ENCODE measurements at places on chromosomes 12 and 14.

DNA sequence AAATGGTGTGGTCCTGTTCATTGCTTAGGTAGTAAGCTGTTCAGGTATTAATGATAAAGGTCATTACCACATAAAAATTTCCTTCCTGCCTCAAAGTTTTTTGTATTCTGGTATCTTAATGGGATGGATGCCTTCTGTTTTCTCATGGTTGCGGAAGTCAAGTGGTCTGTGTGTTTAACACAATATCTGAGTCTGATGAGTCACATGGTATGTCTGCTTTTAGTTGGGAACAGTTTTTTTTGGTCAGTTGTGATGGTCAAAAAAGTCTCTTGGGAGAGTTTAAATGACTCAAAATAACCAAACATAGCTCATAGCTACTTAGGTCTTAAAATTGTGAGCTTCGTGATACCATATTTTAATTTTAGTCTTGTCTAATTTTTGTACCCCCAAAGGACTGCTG, 40.7 kb downstream of the STK38L start:
- no peak for DNase-seq

- DNase-seq, result no peak
These were observed 440.1 kb upstream of the CCDC196 start for GRCh38 chr14:66046035-66046434.

- no peak for DNase-seq
These were observed 324.5 kb downstream of the MED13L start for GRCh38 chr12:115953031-115953430.

DNA sequence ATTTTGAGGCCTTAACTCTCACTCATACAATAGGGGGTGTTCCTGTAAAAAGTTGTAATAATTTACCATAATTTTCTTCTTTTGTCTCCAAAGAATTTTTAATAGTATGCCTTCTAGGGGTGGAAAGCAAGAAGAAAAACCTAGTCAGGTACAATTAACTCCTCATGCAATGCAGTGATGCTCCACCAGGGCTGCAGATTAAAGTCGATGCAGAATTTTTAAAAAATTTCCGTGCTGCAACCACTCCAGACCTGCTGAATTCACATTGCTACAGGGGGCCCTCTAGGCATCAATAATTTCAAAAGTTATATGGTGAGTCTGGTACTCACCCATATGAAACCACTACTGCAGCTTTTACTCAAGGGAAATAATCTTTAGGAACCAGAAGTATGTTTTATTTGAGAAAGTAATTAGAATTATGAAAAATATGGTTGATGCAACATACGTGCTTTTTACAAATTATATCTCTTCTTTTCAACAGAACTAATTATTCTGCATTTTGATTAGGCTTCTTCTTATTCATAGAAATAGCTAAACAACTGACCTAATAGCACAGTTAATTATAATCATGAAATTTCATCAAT, 353.2 kb downstream of the BCAT1 start:
- DNase-seq, result no peak

DNA sequence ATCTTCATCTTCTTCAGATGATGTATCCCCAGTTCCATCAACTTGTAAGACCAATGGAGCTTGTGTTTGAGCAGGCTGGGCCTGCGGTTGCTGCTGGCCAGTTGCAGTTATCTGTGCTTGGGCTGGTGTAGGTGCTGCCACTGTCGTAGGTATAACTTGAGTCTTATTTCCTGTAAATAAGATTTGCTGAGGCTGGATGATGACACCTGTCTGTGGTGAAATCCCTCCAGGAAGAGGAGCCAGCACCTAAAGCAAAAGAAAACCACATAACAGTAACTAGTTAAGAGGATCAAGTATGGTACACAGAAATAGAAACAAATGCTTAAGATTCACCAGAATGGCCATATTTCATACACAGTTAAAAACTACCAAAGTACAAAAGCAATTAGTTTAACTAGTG, 28.2 kb downstream of the GTF2A1 start:
- no peak for DNase-seq

DNA sequence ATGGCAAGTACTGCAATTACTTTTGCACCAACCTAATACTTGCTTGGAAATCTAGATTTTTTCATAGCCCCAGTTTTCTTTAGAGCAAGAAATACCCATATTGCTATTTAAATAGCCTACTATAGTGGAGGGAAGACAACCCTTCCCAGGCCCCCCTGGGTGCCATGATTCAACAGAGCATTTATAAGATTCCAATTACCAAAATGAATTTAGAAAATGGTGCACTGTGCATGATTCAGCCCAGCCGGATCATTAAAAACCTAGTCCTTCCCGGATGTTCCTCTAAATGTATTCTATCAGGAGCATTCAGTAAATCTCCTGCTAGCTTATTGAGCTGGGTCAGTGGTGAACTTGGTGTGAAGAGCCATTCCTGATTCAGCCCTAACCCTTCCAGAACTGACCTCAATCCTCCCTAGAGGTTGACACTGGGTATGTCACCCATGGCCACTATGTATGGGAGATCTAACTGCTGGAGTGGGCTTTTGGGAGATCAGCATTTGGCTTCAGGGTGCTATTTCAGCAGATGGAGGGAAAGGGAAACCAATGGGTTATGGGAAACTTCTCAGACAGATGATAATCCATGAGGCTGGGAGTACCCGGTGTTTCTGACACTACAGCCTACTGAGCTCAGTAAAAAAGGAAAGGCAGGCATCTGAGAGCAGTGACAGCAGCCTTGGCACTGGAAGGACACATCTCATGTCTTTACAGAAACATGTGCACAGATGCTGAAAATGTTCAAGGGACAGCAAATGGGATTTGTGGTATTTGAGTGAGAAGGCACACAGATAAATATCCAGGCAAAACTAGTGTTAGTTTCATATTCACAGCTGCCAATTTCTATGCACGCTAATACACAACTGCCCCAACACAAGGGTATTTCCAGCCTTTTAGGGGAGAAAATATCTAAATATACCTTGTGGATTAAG, 258.9 kb downstream of the DPF3 start:
- no peak for DNase-seq

DNA sequence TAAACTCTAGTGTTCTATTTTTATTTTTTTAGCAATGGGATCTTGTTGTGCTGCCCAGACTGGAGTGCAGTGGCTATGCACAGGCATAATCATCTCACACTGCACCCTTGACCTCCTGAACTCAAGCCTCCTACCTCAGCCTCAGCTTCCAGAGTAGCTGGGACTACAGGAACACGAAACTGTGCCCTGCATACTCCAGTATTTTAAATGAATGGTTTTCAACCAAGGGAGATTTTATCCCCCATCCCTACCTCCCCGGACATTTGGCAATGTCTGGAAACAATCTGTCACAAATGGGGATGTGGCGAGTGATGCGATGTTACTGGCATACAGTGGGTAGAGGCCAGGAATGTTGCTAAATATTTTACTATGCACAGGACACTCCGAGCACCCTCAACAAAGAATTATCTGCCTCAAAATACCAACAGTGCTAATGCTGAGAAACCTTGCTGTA, 2.1 kb downstream of the CBX5 start:
- no peak for DNase-seq

DNA sequence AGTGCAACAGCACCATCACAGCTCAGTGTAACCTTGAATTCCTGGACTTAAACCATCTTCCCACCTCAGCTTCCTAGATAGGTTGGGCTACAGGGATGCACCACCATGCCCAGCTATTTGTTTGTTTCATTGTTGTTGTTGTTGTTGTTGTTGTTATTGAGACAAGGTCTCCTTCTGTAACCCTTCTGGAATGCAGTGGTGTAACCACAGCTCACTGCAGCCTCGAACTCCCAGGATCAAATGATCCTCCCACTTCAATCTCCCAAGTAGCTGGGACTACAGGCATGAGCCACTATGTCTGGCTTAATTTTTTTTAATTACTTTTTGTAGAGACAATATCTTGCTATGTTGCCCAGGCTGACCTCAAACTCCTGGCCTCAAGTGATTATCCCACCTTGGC, 1.2 kb upstream of the NEMP1 start:
- DNase-seq, result no peak

DNA sequence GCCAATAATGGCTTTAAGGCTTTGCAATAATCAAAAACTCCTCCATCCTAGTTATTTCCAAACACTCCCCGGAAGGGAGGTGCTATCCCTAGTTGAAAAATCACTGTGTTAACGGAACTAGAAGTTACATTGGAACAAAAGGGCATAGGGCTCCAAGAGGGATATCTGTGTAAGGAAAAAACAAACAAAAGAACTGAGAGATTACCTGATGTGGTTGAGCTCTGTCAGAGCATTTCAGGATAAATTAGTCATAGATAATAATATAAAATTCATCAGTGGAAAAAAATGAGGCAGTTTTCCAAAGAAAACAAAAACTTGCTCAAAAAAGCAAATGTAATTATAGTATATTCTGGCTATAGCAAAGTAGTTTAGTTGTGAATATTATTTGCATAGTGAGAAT, 27.4 kb upstream of the PAPLN start:
- no peak for DNase-seq

DNA sequence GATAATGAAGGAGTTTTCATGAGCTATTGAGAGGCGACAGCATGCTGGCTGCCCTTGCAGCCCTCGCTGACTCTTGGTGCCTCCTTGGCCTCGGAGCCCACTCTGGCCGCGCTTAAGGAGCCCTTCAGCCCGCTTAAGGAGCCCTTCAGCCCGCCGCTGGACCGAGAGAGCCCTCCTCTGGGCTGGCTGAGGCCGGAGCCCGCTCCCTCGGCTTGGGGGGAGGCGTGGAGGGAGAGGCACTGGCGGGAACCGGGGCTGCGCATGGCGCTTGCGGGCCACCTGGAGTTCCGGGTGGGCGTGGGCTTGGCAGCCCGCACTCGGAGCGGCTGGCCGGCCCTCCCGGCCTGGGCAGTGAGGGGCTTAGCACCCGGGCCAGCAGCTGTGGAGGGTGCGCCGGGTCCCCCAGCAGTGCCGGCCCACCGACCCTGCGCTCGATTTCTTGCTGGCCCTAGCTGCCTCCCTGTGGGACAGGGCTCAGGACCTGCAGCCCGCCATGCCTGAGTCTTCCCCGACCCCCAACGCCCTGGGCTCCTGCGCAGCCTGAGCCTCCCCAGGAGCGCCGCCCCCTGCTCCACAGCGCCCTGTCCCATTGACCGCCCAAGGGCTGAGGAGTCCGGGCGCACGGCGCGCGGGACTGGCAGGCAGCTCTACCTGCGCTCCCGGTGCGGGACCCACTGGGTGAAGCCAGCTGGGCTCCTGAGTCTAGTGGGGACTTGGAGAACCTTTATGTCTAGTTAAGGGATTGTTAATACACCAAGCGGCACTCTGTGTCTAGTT, 20.1 kb upstream of the PAWR start:
- no peak for DNase-seq

DNA sequence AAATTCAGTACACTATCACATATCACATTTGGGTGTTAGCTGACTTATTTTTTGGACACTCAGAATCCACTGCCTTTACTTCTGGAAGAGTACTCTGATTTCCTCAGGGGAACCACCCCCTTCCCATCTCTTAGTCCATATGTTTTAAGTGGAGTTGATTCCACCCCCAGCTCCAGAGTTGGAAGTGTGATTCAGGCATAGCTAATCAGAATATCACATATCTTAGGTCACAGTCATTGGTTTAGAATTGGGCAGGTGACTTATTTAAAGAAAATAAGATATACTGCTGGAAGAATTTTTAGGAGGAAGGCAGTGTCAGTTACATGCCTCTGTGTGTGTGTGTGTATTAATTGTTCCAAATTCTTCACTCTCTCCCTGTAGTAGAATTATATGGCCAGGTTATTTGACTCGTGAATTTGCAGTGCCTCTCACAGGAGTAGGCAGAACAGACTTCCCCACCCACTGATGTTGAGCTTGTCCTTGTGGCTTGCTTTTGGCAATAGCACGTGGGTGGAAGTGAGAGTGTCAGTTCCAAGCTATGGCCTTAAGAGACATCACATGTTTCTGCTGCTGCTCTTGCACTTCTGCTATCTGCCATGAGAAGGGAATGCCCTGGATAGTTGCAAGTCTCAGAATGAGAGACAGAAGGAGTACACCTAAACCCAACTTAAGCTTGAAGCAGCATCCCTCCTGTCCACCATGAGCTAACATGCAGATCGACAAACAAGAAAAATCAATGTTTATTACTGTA, 6.4 kb upstream of the GAS2L3 start:
- DNase-seq, result no peak

DNA sequence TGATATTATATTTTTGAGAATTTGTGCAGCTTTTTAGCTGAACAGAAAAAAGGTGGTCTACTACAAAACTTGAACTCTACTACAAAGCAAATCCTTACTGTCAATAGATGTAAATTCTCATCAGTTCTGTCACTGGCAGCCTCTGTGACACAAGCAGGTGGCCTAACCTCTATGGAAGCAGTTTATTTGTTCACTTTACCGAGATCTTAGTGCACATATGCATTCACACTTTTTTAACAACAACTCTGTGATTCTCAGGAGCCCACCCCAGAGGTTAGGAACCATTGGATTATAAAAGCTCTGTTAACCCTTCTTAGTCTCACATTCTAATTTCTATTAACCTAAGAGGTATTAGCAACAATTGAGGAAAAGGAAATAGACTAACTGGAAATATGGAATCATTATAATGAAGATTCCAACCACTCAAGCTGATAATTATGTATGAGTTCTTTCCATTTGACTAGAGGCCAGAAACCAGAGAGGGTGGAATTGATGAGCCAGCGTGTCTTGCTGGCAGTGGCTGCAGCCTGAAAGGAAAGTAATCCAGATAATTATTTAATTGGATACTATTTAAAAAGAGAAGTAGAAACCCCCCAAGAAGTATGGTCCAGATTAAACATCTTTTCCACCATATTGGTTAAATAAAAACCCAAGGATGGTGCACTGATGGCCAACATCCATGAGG, 451.1 kb downstream of the TMEM117 start:
- no peak for DNase-seq

DNA sequence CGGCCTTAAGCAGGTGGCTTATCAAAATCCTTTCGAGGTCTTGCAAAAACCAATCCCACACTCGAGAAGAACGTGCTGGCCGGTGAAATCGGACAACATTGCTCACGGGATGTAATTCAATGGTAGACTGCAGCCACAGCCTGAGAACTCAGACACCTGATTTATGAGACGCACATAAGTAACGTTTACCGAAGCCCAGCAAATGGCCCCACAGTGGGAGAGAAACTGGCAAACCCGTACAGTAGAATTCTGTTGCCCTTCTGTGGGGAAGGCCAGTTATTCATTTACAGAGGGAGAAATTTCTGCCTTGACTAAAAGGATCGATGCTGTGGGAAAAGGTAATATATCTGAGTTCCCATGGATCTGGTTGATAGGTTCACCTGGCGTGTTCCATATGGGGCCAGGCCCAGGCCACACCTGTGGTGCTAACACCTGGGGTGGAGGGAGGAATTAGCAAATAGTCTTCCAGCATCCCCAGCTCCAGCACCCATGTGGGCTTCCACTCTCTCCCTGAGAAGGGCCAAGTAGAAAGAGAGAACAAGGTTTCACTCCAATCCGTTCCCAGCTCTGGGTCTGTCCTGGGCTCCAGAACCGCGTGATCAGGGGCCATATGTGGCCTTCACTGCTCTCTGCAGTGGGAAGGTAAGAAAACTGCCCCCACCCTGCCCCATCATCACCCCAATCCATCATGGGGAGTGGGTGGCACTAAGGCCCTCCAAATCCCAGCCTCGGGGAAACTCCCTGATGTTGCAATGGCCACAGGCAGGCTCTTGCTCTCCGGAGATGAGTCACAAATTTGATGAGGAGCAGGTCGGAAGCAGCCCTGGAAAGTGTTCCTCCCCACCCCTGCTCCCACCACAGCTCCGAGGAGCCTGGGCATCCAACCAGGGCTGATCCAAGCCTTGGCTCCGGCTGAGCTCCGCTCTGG, 12.7 kb downstream of the BDKRB1 start:
- DNase-seq, result no peak

- DNase-seq, result no peak
These were observed 43.3 kb downstream of the EFCAB11 start for GRCh38 chr14:89911010-89911919.

All from coronary artery (tissue), 2 donors.